ENCODE measurements at places on chromosomes 3 and 15.

- peak; percentile 16 for DNase-seq
Observed at GRCh38 chr3:19190602-19191001, 42.3 kb downstream of the KCNH8 start.

- DNase-seq, result no peak
Observed at GRCh38 chr3:17539436-17539835, 203.0 kb downstream of the TBC1D5 start.

DNA sequence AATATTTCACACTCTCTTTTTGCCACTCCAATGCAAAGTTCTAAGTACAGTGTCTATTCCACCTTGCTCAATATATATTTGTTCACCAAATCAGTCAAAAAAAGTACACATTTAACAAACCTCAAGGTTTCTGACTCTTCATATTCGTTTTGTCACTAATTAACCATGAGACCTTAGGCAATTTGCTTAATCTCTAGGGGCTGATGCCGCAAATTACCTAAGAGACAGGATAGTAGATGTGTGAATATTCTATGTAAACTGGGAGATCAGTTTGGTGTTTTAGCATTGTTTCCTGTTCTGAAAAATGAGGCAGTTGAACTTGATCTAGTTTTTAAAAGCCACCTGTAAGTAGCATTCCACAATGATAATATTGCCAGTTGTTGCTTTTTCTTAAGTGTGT is 182.5 kb upstream of the KCNH8 start:
- DNase-seq, result no peak

GRCh38 chr15:60414016-60414682 is 16.4 kb upstream of the ANXA2 start:
- no peak for DNase-seq

DNA sequence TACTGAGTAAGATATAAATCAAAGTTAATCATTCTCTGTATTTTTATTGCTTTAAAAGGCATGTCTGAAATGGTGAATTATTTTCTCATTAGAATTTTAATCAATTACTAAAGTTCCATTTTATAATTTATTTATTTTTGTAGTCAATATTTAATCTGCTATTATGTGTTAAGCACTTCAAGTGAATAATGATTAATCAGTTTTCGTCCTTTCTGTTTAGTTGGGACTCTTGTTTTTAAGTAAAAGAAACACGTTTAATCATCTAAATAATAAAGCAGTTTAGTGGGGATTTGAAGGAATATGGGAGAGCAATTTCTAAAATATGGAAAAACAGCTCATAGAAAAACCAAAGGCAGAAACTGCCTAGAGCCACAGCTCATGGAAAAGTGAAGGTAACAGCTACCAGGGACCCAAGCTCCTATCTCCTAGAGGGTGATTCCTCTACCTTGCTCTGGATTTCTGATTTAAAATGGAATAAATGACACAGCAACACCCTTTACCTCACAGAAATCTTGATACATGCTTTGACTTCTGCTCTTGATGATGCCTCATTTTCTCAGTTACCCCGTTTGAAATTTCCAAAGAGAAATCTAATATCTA is 28.0 kb upstream of the SUCNR1 start:
- no peak for DNase-seq

GRCh38 chr15:90184119-90184785 is 16.9 kb upstream of the SEMA4B start:
- DNase-seq, result peak; percentile 54

DNA sequence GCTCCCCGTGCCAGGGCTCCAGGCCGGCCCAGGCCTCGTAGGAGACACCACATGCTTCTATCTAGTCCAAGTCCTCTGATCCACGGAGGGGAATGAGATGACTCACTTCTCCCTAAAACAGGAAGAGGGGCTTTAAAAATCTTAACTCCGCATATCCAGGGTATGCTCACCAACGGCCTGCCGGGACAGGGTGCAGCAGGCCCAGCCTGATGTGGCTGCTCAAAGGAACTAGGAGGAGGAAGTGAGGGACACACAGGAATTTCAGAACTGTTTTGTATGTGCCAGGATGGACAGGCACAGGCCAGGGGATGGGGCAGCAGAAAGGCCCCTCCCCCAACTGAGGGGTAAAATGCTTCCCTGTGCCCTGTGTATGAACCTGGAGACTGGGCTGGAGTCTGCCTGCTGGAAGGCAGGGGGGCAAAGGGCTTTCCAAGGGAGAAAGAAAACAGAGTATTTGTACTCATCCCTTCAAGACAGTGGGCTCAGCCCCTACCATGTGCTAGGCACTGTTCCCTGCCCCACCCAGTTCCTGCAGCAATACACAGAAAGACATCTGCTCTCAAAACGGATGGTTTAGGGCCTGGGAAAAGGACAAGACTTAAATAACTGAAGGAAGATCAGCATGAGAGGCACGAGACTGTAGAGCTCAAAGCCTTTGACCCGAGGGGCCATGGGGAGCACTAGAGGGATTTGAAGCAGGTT is 22.1 kb downstream of the CHDH start:
- DNase-seq, result no peak

DNA sequence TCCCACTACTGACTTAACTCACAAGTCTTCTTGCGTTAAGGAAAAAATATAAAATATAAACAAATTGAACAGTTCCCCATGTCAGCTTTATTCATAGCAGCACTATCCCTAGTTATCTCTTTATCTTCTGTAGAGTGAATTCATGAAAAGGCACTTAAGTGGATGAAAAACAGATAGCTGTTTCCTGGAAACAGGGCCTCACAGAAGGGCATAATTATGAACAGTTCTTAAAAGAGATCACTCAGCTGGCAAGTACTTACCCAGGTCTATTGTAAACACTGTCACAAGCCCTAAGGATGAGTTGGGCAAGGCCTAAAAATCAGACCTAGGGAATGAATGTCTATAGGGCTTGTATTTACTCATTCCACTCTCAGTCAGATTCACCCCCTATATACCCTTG is 10.7 kb downstream of the MB21D2 start:
- DNase-seq, result peak; percentile 70

DNA sequence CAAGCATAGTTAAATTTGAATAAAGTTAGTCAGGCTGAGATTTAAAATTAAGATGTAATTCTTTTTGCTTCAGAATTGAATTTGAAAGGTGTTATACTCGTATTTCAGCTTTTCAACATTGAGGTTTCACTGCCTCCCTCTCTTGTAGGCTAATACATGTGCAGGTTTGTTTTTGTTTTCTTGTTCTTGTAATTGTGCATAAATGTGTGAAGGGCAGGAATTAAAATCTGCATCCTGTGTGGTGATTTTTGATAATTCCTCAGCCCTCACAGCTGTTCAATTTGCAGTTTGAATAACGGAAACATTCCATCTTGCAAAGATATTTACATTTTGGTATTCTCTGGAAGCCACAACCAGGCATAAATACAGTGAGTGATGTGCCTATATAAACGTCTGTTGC is 24.9 kb upstream of the PLSCR1 start:
- no peak for DNase-seq

- no peak for DNase-seq
Observed at GRCh38 chr3:42408156-42408555, 2.3 kb downstream of the LYZL4 start.

DNA sequence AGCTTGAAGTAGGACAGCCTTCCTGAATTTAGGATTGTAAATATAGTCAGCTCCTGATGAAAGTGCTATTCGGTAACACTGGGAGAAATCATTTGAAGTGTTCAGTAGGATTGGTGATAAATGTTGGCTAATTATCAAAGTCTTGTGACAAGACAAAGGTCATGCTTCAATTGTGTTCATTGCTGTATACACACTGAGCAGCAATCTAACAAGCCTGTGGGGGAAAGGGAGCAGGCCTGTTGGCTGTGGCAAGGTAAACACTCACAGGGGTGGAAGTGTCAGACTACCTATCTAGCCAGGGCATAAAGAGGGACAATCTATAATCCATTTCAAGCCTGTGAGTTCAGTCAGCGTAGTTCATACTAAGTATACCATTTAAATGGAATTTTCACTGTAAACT is 111.0 kb upstream of the MANF start:
- no peak for DNase-seq
